ENCODE measurements at places on chromosomes 1 and 21.

GRCh38 chr1:108504447-108504846 is 54.3 kb downstream of the NBPF6 start:
- DNase-seq = no peak

GRCh38 chr1:151693057-151693651 is 23.4 kb downstream of the CELF3 start:
- no peak for DNase-seq

- peak; percentile 18 for DNase-seq
Observed at GRCh38 chr21:27802816-27803475, 836.1 kb upstream of the ADAMTS5 start.

GRCh38 chr1:178093951-178094738 is at the start of gene RASAL2:
RASAL2 (plus strand) TSS chr1:178094104; CDS start chr1:178094493, 389 bp downstream.
- DNase-seq = peak; percentile 83

GRCh38 chr21:24840287-24840686 is 767.0 kb downstream of the MRPL39 start:
- no peak for DNase-seq

GRCh38 chr21:26809745-26810144 is 35.5 kb downstream of the ADAMTS1 start:
- no peak for DNase-seq

- no peak for DNase-seq
Observed at GRCh38 chr1:17567582-17567981, 28.1 kb downstream of the ARHGEF10L start.

GRCh38 chr1:115946116-115946515 is 30.2 kb upstream of the SLC22A15 start:
- DNase-seq = no peak

DNA sequence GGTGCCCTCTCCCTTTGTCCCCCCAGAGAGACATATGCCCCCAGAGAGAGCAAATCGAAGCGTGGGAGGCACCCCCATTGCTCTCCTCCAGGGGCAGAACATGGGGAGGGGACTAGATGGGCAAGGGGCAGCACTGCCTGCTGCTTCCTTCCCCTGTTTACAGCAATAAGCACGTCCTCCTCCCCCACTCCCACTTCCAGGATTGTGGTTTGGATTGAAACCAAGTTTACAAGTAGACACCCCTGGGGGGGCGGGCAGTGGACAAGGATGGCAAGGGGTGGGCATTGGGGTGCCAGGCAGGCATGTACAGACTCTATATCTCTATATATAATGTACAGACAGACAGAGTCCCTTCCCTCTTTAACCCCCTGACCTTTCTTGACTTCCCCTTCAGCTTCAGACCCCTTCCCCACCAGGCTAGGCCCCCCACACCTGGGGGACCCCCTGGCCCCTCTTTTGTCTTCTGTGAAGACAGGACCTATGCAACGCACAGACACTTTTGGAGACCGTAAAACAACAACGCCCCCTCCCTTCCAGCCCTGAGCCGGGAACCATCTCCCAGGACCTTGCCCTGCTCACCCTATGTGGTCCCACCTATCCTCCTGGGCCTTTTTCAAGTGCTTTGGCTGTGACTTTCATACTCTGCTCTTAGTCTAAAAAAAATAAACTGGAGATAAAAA is 8.4 kb downstream of the EFNA3 start:
- DNase-seq = no peak

DNA sequence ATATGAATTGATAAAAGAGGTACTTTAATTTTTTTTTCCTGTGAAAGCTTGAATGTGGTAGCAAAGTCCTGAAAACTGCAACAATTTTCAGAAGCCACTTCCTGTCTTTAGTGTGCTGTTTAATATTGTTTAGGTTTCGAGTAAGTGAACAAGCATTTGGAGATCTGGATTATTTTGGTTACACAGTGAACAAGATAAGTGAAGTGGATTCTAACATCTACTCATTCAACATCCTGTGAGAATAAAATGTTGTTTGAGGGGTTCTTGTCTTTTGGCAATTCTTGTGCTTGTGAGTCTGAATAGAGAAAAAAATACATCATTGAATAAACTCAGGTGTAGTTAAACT is 35.2 kb upstream of the PLA2G4A start:
- DNase-seq = no peak

- no peak for DNase-seq
Observed at GRCh38 chr21:27408826-27409225, 441.9 kb upstream of the ADAMTS5 start.

- DNase-seq = no peak
Observed at GRCh38 chr1:21361506-21361905, 71.2 kb upstream of the ECE1 start.

- DNase-seq = no peak
Observed at GRCh38 chr1:38235705-38236104, 189.1 kb upstream of the POU3F1 start.

DNA sequence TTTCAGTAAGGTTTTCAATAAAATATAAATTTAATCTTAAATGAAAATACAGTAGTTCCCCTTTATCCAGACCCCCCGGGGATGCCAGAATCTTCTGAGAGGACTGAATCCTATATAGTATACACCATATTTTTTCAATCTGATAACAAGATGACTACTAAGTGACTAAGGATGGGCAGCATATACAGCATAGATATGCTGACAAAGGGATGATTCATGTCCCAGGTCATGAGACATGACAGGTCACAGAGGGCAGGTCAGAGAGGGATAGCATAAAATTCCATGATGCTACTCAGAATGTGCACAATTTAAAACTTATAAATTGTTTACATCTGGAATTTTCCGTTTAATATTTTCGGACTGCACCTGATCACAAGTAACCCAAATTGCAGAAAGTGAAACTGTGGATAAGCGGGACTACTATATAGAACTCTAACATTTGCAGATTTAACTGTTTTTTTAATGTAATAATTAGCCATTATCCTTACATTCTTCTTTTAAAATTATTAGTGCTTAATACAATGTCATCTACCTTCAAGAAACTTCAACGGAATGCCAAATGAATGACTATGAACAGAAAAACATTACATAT is 48.8 kb downstream of the LRRC40 start:
- no peak for DNase-seq

GRCh38 chr1:198607714-198608113 is 31.1 kb upstream of the PTPRC start:
- no peak for DNase-seq

GRCh38 chr21:14602382-14602958 is 56.4 kb upstream of the SAMSN1 start:
- DNase-seq = no peak

DNA sequence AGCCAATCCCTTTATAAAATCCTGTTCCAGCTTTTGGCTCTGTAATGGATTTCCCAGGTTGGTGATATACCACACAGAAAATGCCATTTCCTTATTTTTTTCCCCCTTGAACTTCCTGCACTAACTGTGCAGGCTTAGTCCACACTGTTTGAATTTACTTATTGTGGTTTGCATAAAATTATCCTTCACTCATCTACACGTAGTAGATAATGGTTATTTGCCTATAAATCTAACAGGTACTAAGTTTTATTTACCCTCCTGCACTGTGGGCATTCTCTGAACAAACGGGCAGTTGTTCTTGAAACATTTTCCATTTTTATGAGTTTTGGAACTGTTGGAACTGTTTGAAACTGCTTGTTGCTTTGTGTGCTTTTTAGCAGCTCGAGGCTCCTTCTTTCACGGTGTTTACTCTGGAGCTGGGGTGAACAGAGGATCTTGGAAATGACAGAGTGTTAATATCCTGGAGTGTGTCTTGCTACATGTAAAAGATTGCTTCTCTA is 23.0 kb upstream of the KIFAP3 start:
- no peak for DNase-seq

- DNase-seq = no peak
Observed at GRCh38 chr1:41454406-41454805, 30.1 kb downstream of the EDN2 start.

- DNase-seq = no peak
Observed at GRCh38 chr1:226108935-226109828, 46.7 kb downstream of the H3-3A start.

GRCh38 chr1:114164840-114165543 is 11.3 kb upstream of the SYT6 start:
- DNase-seq = no peak

DNA sequence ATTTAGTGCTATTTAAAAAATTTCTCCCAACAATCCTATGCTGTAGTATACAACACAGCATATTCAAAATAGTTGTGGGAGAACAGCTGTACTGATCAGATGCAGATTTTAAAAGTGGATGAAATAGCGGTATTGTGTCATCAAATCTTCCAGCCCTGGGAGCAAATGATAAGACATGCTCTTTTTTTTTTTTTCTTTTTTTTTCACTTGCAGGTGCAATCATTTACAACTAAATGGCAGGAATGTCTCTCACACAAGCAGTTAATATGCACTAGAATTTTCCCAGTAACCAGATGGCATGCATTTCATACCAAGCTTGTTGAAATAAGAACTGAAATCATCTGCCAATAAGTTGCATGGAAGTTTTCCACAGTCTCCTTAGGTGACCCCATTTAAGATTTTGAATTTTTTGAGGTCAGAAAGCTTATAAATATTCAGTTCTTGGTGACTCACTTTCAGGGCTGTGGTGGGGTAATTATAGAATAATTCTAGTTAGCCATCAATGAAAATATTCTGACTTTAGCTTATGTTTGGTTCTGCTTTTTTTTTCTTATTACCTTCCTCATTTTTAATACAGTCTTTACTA is 623.9 kb upstream of the NR5A2 start:
- no peak for DNase-seq

DNA sequence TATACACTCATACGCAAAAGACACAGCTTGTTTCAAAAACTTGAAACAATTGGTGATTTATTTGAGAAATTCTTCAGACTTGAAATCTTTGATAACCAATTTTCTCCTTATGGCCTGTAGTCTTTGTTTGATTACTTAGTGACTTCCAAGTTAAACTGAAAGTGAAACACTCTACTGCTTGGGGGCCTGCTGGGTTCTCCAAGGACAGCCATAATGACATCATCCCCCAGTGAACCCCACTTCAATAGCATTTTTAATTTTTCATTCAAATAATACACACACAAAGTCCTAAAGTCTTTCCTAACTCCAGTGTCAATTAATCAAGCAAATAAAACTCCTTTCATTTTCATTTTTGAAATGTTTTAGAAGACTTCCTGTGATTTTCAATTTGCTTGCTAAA is 59.2 kb downstream of the KRTAP19-8 start:
- DNase-seq = no peak

GRCh38 chr1:233440951-233441401 is 113.5 kb downstream of the MAP3K21 start:
- peak; percentile 57 for DNase-seq

- DNase-seq = peak; percentile 20
Observed at GRCh38 chr21:44767834-44768831, 33.5 kb downstream of the UBE2G2 start.

DNA sequence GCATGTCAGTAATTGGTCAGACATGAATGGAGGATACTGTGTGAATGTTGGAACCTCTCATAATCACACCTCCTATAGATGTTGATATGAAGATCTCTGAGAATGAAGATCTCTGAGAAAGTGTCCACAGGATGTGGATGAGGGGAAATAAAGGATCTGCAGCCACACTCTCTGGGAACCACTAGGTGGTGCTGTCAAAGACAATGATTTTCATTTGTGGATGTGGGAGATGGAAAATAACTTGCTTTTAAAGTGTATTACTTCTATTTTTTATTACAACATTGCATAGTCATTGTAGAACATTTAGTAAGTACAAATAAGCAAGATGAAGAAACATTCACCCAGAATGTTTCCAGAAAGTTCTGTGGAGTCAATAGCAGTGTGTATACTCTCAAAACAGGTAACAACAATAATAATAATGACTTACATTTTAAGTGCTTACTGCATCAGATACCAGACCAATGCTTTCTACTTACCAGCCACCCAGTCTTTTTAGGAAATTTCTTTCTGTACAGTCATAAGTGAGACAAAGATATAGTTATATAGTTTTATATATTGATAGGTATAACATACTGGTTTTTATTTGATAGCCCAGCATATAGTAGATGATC is 128.2 kb downstream of the ATG4C start:
- DNase-seq = no peak

DNA sequence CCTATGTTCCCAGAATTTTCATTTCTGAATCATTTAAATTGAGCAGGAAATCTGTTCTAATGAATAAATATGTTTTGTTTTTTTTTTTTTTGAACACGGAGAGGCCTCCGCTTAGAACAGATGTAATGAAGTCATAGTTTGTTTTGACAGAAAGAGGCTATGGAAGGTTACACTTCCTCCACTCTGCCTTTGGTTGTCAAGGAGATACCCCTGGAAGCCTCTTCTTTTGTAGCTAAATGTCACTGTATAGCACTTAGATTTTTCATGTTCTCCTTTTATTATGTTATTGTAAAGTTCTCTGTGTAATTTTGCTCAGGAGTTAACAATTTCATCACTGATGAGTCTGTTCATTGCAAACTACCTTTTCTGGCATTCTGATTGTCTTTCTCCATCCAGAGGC is 22.7 kb upstream of the GNG12 start:
- DNase-seq = no peak

DNA sequence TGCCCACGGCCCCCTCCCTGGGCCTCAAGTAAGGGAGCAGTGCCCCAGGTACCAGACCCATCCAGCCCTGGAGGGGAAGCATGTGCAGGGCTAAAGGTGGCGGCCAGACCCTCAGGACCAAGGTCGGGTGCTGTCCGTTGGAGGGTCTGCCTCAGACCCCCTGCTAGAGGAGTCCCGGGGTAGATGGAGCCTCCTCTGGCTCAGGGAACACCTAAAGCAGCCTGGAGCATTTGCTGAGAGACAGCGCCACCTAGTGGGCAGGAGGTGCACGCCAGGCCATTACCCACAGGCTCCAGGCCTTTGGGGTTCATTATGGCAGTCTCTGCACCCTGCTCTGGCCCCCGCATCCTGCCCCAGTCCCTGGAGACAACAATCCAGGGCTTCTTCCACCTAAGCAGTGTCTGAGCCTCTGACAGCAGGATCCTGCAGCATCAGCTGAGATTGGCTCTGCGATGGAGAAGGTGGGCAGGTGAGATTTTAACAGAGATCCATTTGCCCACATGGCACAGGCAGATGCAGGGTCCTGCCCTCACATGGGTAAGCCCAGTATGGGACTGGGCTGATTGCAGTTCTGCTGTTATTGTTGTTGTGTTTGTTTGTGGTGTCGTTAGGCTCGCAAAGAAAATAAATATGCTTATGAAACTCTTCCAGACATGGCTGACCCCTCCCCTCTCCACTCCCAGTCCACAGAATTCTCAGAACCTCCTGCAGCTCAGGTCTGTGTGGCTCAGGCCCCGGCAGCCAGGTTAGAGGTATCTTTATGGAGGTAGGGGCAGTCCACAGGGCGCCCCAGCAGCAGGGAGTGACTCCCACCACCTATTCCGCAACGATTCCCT is 42.4 kb downstream of the CTNNBIP1 start:
- peak; percentile 80 for DNase-seq

- DNase-seq = no peak
Observed at GRCh38 chr1:94259635-94260289, 22.4 kb upstream of the ARHGAP29 start.

- DNase-seq = peak; percentile 0
Observed at GRCh38 chr1:185241127-185241526, 75.9 kb downstream of the IVNS1ABP start.

- DNase-seq = no peak
Observed at GRCh38 chr1:51340380-51340779, 10.0 kb upstream of the TTC39A start.

GRCh38 chr1:3771108-3772026 is 1.2 kb upstream of the SMIM1 start:
- DNase-seq = no peak

- DNase-seq = no peak
Observed at GRCh38 chr1:230114237-230114651, 47.2 kb downstream of the GALNT2 start.

All from neuronal stem cell (in vitro differentiated cells).